ENCODE measurements at places on chromosomes 16 and 17.

- no peak for DNase-seq
Observed at GRCh38 chr17:77405867-77406732, 265.3 kb downstream of the SEC14L1 start.

DNA sequence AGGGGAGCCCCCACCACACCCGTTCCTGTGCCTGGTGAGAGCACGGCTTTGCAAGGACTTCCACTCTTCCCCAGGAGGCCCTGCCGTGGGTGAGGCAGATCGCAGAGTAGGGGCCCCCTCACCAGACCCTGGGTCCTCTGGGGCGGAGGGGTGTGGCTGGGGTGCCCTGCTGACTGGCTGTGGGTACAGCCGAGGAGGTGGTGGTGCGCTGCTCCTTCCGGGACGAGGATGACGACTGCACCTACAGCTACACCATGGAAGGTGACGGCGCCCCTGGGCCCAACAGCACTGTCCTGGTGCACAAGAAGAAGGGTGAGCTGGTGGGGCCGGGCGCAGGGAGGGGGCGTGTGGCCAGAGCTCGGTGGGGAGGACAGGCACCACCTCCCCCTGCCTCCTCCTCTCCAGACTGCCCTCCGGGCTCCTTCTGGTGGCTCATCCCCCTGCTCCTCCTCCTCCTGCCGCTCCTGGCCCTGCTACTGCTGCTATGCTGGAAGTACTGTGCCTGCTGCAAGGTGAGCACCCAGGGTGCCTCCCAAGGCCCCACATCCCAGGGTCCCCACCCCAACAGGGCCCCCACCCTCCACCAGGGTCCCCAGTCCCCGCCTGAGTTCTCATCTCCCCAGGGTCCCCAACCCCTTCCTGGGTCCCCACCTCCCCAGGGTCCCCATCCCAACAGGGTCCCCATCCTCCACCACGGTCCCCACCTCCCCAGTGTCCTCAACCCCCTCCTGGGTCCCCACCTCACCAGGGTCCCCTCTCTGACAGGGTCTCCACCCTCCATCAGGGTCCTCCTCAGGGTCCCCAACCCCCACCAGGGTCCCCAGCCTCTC, 16.1 kb downstream of the ITGB4 start:
- DNase-seq: no peak

DNA sequence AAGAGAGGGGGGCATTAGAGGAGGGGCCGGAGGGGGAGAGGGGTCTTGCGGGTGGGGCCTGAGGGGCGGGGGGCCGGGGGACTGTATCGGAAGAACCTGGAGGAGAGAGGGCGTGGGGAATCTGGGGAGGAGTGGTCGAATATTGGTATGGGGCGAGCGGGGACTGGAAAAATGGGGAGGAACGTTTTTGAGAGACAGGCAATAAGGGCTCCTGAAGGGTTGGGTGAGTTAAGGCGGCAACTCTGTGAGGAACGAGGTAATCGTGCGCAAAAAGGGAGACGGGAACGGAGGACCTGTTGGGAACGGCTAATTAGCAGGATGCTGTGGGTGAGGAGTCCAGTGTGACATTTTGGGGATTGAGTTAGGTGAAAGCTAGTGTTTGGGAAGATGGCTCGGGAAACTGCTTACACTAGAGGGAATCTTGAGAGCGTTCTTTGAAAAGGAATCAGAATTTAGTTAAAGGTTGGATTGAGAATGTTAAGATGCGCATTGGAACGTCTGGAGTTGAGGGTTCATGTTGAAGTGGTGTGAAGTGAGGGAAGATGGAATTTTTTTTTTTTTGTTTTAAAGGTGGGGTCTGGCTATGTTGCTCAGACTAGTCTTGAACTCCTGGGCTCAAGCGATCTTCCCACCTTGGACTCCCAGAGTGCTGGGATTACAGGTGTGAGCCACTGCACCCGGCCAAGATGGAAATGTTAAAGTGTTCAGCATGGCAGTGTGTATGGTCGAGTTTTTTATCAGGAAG, 662 bp downstream of the WIPF2 start:
- DNase-seq: peak; percentile 92

GRCh38 chr16:79092846-79093245, 507.7 kb downstream of the MAF start:
- no peak for DNase-seq

DNA sequence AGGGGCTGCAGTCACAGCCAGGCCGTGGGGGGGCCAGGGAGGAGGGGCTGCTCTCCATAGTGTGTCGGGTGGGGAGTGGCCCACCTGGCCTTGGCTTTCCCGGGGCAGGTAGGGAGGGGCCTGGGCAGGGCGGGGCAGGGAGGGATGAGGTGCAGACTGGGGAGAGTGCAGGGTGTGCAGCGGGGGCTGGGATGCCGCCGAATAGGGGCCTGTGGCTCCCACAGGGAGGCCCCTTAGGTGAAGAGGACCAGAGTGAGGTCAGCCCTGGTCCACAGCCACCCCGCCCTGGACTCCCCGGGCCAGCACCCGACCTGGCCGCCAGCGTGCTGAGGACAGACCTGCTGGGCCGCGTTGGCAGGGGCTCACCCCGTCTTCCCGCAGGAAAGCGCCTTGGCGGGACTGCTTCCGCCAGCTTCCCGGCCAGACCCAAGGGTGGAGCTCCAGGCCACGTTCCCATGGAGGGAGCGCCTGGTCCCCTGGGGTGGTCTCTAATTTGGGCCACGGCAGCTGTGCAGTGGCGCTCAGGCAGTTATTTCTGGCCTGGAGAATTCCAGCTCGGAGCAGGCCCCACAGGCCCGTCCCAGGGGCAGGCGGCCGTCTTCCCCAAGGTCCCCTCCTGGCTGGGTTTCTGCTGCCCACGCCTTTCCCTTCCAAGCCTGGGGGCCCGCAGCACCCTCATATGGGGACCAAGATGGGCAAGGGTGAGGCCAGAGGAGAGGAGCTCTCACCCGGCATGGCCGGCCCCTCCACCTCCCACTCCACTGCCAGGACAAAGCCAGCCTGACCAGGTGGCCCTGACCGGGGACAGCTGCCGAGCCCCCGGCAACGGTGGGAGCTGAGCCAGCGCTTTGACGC, 27.9 kb downstream of the CACNA1H start:
- DNase-seq: no peak

- peak; percentile 53 for DNase-seq
Observed at GRCh38 chr16:57801809-57802340, 416 bp downstream of the KIFC3 start.

DNA sequence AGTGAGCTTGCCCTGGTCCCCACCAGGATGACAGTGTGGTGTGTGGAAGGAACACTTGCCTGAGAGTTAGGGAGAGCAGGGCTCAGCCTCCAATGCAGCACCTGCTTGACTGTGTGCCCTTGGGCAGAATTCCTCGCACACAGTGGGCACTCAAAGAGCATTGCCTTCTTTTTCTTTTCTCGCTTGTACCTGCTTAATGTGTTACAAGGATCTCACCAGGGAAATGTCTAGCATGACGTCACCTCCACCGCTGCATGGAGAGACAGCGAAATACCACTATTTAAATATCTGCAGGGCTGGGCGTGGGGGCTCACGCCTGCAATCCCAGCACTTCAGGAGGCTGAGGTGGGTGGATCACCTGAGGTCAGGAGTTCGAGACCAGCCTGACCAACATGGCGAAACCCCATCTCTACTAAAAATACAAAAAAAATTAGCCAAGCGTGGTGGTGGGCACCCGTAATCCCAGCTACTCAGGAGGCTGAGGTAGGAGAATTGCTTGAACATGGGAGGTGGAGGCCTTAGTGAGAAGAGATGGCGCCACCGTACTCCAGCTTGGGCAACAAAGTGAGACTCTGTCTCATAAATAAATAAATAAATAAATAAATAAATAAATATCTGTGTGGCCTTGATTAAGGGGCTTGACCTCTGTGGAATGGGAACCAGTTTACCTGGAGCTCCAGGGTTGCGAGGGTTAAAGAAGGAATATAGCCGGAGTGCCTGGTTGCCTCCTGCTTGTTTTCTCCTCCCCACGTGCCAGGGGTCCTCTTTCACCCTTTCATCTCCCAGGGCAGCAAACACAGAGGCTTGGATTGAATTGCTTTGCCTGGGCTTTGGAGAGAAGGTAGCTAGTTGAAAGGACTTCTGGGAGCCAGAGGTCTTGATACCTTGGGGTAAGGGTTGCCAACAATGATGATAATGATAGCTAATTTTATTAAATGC, 16.3 kb downstream of the SNX29 start:
- DNase-seq: peak; percentile 39

GRCh38 chr17:31857920-31858641, 963 bp downstream of the COPRS start:
- no peak for DNase-seq

DNA sequence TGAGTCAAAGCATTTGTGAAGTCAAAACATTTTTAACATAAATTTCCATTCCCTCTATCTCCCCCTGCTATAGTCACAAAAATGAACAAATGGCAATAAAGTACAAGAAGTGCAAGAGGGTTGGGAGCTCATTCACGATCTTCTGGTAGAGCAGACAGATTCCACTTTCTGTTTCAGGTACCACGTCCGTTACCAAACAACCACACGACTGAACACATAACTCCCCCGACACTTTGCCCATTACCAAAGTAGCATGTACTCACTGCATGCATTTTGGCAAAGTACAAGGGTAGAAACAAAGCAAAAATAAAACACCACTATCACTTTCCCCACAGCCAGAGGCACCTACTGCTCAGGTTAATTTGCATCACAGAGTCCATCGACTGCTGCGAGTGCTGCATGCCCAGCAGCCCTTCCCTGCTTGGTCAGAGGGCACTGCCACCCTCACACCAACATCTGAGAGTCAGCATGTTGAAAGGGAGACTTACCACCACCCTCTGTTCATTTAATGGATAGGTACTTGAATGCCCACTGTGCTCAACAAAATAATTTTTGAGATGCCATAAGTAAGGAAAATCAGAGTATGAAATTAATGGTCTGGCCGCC, 150.3 kb upstream of the AXIN2 start:
- DNase-seq: no peak

DNA sequence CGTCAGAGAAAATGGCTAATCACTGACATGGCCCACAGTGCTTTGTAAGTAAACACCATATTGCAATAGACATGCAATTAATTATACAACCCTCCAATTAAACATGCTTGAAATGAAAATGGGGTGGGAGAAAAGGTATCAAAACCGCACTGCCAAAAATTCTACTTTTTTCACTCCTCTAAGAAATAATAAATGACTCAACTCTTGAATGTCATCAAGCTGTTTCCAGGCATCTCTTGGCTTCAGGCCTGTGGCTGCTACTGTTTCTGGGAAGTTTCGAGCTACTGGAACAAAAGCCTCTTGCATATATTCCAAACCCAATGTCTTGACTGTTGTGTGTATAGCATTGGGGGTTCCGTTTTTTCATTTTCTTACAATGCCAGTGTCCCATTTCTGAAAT, 412.6 kb downstream of the RBFOX1 start:
- DNase-seq: no peak

GRCh38 chr16:29729116-29729521, 16.7 kb downstream of the C16orf54 start:
- peak; percentile 11 for DNase-seq

GRCh38 chr16:19066988-19067348, 446 bp upstream of the COQ7 start:
- no peak for DNase-seq

DNA sequence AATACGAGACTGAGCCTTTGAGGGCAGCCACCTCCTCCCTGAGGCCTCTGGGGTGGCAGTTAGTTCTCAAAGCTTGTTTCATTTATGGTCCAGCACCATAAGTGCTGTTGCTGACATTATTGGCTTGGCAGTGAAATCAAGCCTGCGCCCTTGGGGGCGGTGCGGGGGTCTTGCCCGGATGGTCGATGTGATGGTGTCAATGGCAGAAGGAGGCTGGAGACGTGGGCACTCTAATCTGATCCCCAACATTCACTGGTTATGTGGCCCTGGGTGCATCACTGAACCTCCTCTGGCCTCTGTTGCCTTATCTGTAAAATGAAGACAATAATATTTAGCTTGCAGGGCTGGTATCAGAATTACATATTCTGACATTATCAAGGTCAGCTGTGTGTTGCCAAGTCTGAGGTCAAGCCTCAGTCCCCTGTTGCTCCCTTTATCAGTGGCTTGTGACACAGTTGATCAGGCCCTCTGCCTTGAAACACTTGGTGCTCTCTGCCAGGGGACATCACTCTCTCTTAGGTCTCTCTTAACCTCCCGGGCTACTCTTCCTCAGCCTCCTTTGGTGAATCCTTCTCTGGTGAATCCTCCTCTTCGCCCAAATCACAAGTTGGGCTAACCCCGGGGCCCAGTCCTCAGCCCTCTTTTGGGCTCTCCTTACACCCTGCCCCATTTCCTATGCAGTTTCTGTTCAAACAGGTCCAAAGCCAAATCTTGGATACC, 11.8 kb upstream of the TMEM220 start:
- no peak for DNase-seq
